GM10248 (cell line): ENCODE measurements at places on chromosomes 12 and 14.

DNA sequence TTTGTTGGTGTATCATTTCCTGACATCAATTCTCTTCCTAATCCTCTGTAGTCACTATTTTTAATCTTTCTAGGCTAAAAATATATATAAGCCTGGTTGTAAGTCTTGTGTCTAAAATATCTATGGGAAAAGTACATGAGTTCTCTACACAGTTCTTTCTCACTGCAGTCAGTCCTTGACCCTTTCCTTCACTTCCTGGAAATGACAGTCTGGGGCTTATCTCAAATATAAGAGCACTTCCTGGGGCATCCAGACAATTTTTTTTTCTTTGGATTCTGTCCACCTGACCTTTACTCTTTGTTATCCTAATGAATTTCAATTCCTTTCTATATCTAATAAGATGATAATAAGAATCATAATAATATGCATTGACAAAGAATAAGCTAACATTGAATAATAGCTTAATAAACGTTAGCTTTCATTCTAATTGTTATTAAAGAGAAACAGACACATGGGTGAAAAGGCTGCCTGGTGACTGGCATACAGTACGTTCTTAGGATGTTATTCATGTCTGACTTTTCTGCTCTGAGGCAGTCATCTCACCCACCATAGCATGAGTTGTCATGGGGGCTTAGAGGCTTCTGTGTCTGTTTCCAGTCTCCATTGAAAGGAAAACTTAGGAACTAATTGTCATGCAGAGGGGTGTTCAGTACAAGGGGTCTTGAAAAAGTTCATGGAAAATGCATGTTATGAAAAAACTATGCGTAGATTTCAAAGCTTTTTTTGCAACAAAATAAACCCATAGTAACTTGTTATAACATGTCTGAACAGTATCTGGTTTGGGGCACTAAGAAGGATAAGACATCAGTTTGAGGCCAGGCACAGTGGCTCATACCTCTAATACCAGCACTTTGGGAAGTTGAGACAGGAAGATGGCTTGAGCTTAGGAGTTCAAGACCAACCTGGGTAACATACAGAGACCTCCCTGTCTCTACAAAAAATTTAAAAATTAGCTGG, 66.2 kb upstream of the DNM1L start:
- DNase-seq: no peak

DNA sequence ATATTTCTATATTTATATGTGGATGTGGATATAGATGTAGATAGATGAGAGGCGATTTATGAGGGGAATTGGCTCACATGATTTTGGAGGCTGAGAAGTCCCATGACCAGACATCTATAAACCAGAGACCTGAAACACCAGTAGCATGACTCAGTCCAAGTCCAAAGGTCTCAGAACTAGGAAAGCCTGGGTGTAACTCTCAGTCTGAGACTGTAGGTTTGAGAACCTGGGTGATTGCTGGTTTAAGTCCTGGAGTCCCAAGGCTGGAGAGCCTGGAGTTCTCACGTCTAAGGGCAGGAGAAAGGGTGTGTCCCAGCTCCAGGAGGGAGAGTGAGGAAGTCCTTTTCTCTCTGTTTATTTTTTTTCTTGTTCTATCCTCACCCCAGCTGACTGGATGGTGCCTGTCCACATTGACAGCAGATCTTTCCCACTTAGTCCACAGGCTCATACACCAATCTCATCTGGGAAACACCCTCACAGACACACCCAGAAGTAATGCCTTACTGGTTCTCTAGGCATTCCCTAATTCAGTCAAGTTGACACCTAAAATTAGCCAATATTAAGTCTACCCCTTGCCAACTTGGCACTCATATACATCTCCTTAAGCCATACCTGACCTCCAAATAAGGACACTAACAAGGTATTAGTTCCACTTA, 45.4 kb downstream of the EMP1 start:
- DNase-seq: no peak

DNA sequence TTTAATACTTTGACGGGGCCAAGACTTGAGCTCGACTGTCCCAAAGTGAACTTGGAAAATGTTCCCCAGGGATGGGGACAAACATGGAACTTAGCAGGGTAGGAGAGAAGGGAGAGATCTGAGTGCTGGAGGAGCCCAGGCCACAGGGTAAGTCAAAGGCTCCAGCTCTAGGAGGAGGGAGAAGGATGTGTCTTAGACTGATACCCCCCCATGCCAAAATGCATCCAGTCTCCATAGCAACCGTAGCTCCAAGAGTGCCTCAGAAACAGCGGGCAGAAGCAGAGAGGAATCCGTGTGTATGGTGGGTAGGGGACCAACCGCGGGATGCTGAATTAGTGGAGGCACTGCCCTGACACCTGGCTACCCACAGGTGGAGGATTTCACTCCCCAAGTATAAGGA, 845 bp upstream of the AGAP2 start:
- DNase-seq: no peak

GRCh38 chr12:127363392-127363791, 903.6 kb upstream of the TMEM132C start:
- no peak for DNase-seq

- DNase-seq: no peak
These were observed 60.1 kb downstream of the SUSD6 start for GRCh38 chr14:69671365-69672030.

GRCh38 chr14:50607181-50607580, 47.2 kb downstream of the ATL1 start:
- DNase-seq: no peak

DNA sequence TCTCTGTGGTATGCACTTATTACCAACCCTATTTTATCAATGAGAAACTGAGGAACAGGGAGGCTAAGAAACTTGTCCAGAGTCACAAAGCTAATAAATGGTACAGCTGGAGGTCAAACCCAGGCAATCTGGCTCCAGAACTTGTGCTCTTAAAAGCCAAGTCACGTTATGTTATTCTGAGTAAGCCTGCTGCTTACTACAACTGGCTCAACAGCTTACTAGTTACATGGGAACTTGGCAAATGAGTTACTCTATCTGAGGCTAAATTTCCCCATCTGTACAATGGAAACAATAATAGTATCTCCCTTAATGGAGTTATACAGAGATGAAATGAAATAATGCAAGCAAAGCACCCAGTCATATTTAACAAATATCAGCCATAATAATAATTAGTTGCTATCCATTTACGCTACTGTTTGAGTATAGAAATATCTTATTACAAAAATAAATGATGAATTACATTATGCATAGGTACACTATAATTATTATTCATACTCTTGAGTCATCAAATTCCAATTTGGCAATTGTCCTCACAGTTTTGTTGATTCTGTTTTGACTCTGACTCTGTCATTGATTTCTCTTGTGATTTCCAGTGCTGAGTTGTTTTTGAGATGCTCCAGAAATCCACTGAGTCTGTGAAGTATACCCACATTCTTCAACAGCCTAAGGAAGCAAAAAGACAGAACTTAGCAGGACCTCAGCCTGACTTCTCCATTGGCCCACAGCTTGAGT, 112.2 kb downstream of the TBX5 start:
- DNase-seq: no peak

DNA sequence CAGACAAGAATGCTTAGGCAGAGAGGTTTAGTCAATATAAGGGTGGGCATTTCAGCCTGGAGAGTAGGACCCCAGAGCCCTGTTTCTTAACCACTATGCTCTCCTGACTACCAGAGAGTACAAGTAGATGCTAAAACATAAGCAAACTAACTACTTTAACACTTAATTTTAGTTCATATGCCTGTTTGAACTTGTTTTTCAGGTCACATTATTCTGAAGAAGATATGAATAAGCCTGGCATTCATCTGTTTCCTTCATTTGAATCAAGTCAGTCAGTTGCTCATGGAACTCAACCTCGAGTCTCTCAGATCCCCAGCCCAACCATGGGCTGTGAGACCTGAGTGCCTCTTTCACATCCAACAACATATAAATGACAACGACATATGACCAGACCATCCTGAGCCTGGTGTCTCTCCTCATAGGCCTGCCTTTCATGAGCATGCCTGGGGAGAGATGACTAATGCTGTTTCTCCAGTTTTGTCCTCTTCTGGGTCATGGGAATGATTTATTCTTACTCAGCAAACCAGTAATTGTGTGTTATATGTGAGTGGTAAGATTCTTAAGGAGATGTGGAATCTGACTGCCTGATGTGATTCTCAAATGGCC, 251.1 kb upstream of the BTG1 start:
- no peak for DNase-seq

- no peak for DNase-seq
These were observed 68.3 kb upstream of the SCN8A start for GRCh38 chr12:51522696-51523095.

GRCh38 chr14:30240685-30241084, 313.0 kb upstream of the PRKD1 start:
- no peak for DNase-seq

GRCh38 chr12:64218597-64218996, 3.5 kb downstream of the KICS2 start:
- no peak for DNase-seq

DNA sequence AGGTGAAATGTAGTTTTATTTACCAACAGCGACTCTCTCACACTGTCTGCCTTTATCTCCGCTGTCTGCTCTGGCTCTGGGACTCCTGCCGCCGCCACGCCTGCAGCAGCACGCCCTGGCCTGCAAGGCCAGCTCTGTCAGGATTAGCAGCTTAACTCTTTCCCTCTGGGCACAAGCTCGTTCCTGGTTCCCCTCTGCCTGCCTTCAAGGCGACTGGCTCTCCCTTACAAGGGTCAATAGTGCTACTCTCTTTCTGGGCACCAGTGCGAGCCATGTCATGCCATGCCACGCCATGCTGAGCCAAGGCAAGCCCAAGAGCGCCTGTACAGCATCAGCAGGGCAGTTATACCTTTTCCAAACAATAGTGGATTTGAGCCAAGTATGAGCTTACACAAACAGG, 3.6 kb upstream of the CLEC2B start:
- no peak for DNase-seq

- DNase-seq: peak; percentile 46
These were observed 84.0 kb downstream of the CCDC88C start for GRCh38 chr14:91333650-91334039.

GRCh38 chr12:46470036-46470627, 97.6 kb upstream of the SLC38A2 start:
- DNase-seq: no peak

DNA sequence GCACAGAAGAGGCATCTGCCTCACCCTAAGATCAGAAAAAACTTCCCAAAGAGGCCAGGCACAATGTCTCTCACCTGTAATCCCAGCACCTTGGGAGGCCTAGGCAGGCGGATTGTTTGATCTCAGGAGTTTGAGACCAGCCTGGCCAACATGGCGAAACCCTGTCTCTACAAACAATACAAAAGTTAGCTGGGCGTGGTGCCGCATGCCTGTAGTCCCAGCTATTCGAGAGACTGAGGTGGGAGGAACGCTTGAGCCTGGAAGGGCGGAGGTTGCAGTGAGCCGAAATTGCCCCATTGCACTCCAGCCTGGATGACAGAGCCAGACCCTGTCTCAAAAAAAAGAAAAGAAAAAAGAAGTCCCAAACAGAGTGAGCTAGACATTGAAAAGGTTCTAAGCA, 4.5 kb downstream of the ZBTB1 start:
- DNase-seq: no peak

DNA sequence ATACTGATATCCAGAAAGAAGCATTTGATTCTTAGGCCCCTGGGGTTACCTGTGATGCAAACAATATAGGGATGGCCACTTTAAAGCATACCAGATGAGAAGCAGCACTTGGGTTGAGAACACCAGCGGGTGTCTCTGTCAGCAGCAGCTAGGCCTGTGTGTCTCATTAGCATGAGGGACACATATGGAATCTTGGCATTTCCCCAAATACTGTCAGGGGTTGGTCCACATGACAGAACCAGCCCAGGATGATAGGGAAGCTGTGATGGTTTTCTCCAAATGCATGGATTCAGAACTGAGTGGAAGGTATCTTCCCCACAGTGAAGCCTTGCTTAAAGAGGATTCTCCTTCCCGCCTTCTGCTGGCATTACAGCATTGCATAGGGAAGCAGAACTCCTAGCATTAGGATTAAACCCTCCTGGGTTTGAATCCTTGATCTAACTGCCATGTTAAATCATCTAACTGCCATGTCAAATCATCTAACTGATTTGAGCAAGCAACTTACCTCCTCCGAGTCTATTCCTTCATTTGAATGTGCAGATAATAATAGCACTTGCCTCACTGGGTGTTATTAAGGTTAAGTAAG, 111.5 kb upstream of the WSCD2 start:
- DNase-seq: no peak

- DNase-seq: no peak
These were observed 35.2 kb downstream of the CDC42BPB start for GRCh38 chr14:103022002-103022684.

- no peak for DNase-seq
These were observed 1640.0 kb upstream of the SEL1L start for GRCh38 chr14:83173687-83174086.

- no peak for DNase-seq
These were observed 49.9 kb downstream of the PTHLH start for GRCh38 chr12:27922531-27923139.

DNA sequence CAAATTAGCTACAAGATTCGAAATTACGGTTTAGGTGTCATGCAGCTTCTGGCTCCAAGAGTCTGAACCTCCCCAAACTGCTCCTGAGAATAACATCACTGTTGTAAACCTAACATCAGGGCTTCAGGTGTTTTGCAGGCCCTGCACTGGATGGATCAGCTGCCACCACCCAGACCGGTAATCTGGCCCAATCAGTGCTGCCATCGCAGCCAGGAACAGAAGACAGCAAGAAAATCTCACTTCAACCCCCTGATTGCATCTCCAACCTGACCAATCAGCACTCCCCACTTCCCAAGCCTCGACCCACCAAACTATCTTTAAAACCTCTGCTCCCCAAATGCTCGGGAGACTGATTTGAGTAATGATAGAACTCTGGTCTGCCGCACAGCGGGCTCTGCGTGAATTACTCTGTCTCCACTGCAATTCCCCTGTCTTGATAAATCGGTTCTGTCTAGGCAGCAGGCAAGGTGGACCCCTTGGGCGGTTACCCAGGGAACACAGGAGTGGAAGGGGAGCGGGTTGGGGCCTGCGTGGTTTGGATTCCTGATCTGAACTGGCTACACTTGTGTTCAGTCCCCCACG, 268.5 kb upstream of the SFSWAP start:
- no peak for DNase-seq

GRCh38 chr12:64600164-64600561, 10.1 kb upstream of the RASSF3 start:
- no peak for DNase-seq

DNA sequence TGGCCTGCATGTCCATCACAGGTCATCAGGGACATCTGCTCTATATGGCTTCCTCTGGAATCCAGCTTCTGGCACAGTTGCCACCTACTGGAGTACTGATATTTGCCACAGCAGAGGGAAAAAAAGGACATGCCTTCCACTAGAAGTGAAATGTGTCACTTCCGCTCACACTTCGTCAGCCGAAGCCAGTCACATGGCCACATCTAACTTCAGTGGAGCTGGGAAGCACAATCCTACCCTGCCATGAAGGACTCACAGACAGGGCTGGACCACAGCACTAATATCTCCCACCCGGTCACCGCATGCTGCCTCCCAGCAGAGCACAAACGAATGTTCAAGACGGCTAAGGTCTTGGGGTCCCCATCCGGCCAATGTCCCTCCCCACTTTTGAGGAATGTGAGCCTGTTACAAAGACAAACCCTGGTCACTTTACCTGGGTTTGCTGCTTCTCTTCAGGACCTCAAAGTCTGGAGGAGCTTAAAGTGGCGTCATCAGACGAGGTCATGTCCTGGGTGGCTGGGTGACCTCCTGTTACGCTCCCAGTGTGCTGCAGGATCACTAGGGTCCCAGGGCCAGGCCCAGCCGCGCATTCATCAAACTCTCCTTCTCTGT, 98.6 kb downstream of the GCH1 start:
- no peak for DNase-seq

- DNase-seq: no peak
These were observed 86.8 kb downstream of the PDE3A start for GRCh38 chr12:20455001-20455706.
